ENCODE measurements at places on chromosomes 7 and 10.
A peak's percentile ranks its signal among the peaks of the same experiment; 100 is the strongest.

DNA sequence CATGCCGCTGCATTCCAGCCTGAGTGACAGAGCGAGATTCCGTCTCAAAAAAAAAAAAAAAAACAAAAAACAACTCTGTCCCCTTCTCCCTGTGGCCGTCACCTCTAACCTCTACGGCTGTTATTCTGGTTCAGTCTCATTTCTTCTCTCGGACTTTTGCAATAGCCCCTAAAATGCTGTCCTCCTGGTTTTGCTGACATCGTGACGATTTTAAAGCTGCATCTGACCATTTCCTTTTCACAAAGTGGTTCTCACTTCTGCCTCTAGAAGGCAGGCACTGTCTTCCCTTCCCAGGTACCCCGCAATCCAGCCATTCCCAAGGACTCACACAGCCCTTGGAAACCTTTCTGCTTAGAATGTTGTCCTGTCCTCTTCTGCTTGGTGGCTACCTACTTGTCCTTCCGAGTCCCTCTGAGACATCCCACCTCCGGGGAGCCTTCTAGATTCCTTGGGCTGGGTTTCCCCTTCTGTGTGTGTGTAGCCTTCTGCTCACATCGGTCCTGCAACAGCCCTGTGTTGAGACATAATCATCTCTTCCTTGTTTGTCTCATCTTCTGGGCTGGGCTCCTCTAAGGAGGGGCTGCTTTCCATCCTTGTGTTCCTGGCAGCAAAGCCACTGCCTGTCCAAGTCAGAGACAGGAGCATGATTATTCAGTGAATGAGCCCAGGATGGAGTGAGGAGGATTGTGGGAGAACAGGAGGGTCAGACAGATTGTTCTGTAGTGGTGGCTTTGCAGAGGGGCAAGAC is 83.1 kb downstream of the GRK5 start:
- no peak for DNase-seq

DNA sequence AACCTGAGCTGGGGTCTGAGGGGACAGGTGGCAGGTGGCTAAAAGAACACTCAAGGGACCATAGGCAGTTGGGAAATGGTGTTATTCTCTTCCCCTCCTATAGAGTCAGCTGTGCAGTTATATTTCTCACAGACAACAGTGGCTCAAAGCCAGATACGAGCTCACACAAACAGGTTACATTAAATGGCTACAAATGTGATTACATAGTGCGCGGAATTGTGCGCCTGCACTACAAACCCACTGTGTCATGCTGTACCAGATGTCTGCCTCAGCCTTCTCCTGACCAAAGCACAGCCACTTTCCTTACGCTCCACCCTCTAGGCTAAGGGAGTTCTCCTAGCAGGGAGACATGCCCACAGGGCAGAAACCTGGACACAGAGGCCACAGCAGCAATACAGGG is 387.2 kb downstream of the CNTNAP2 start:
- DNase-seq: no peak

- no peak for DNase-seq
Observed at GRCh38 chr7:108455551-108455997, 662 bp downstream of the NRCAM start.

GRCh38 chr10:122073508-122073907 is 84.5 kb downstream of the TACC2 start:
- DNase-seq: no peak

DNA sequence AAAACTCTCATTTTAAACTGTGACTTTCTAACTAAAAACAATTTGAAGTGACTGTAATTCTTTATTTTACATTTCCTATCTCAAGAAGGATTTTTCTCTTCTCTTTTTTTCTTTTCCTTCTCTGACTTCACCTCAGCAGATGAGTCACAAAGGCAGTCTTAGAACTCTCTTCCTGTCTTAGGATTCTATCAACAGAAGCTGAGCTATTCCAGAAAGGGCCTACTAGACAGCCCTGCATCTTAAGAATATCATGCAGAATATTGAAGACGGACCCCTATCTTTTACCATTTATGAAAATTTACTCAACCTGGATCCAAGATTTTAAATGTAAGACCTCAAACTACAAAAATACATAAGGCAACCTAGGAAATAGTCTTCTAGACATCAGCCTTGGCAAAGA is 365.7 kb upstream of the SEMA3C start:
- DNase-seq: peak; percentile 27

DNA sequence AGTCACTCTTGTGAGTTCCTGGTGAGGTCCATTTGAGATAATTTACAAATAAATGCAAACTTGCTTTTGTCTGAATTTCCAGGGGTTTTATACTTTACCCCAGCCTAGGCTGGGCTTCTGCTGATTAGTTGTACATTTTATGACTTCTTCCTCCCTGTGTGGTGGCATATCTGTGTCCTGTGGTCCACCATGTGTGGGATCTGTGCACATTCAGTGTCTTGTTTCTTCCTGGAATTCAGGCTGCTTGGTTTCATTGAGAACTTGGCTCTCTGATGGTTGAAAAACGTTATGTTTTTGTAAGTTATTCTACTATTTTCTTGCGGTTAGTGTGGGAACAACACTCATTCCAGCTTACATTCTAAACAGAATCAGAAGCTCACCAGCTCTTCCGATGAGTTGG is 523.4 kb upstream of the PFKP start:
- no peak for DNase-seq

- no peak for DNase-seq
Observed at GRCh38 chr7:106858618-106859532, 6.2 kb upstream of the PIK3CG start.

DNA sequence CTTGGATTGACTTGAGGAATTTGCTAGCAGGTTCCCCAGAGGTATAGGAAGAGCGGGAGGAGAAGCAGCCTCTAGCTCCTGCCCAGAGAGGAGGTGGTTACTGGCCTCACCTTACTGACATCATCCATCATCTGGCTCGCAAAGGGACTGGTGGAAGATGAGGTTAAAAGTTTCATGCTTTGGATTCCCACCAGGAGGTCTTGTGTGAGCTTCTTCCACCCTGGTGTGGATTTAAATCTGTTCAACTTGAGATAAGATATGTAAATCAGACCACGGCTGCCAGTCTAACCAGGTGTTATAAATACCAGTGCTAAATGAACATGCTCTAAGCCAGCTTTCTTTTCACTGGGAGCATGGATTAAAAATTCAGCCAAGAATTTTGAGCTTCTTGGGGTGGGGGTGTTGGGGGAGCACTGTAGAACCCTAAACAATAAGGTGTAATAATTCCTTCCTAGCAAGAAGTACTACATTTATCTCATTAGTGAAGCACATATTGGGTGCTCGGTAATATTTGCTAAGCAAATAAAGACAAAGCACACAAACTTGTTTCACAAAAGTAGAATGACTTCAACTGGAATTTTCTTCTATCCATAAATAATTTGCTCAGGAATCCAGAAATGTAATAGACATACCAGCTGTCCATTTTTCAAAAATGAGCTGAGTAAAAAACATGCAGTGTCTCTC is 7.8 kb downstream of the PROSER2 start:
- no peak for DNase-seq

- no peak for DNase-seq
Observed at GRCh38 chr10:48835781-48836180, 103.9 kb downstream of the LRRC18 start.

DNA sequence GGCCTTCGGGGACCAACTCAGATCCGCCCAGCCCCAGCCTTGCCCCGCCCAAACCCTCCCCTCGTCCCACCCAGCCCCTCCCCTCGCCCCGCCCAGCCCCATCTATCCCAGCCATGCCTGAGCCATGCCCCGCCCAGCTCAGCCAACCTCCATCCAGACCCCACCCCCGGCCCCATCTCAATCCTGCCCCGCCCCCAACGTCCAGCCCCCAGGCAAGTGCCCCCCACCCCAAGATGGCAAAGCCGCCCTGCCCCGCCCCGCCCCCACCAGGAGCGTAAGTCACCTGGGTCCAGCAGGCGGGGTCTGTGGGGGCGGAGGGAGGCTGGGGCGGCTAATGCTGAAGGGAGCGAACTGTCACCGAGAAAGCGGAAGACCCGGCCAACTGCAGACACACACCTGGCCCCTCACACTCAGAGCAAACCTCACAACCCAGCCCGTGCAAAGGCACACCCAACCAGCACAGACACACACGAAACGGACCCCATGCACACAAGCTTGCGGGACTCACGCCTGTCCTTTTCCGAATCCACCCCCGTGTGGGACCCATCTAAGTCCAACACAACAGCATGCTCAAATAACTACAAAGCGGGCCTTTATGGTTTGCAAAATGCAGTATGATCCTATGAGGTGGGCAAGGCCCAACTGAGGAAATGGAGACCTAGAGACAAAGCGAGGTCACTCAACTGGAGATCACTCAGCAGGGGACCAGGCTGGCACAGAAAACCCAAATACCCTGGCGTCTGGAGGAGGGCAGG is 11.5 kb upstream of the OGA start:
- DNase-seq: no peak

- no peak for DNase-seq
Observed at GRCh38 chr7:131057794-131058070, 269.9 kb upstream of the MKLN1 start.

DNA sequence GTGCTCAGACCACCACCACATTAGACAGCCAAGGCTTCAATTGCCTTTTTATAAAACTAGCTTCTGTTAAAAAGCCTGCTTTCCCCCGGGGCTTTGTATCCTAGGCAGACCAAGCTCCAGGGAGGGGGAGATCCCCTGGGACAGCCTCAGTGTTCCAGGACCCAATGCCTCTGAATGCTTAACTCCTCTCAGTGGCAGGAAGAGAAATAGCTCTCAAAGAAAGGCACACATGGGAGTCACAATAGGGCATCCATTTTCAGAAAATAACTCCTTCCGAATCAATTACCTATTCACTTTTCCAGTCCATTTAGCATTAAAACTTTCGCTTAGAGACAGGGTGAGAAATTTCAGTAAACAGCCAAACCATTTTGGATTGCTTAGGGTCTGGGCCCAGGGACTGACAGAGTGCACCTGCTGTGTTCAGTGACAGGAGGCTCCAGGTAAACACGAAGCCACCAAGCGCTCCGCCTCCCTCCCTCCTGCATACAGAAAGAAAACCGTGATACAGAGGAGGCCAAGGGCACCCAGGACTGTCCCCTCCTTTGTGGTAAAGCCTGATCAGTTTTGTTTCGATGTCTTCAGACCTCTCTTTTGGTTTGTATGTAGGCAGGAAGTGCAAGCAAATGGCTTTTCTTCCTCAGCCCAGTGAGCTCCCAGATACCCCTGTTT is 599.7 kb downstream of the KCNMA1 start:
- DNase-seq: no peak

DNA sequence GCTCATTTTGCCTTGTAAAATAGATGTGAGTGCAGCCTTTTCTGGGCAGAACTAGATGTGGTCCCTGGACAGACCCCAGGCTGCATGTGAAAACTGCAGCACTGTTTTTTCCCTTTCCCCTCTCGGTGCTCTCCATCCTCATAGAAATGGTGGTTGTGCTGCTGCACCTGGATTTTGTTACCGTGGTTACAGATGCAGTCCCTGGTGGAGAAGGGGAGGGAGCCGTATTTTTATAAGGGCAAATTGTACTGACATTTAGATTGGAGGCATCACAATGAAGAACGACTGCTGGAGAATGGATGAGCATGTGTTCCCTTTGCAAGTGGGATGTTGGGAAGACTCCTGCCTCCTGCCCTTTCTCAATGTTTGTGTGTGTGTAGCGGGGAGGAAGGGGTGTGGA is 469.9 kb downstream of the CCSER2 start:
- no peak for DNase-seq

- no peak for DNase-seq
Observed at GRCh38 chr10:37619336-37619735, 238.1 kb downstream of the ZNF248 start.

GRCh38 chr7:44217223-44217714 is 16.5 kb downstream of the YKT6 start:
- DNase-seq: no peak

DNA sequence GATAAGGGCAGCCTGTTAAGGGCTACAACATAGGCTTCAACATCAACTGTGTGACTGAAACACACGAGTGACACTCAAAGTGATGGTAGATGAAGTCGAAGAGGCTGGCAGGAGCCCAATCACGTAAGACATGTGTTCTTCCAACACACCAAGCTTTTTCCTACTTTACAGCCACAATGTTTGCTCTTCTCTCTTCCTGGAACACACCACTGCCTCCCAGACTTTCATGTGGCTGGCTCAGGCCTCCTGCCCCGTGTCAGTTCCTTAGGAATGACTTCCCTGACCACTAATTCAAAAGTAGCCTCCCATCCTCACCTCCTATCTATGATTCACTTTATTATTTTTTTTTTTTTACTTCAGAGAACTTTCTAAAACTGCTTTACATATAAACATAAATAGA is 209.2 kb downstream of the GPAM start:
- no peak for DNase-seq

GRCh38 chr7:16463949-16464715 is 1.4 kb downstream of the SOSTDC1 start:
- no peak for DNase-seq

DNA sequence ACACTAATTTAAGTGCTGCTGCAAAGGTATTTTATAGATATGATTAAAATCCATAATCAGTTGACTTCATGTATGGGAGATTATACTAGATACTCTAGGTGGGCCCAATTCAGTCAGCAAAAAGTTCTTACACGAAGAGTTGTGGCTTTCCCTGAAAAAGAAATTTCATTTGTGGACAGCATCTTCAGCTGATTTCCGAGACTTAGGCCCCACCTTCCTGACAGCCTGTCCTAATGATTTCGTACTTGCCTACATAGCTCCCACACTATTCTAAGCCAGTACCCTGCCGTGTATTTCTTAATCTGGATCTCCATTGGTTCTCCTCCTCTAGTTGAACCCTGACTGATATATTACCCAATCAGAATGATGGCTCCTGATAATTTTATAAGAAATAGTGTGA is 297.9 kb downstream of the EXOC4 start:
- DNase-seq: no peak

Data from HCT116 (cell line).